ENCODE measurements at places on chromosomes 5 and 9. TPM values are rescaled to one million over a fixed set of nuclear protein-coding genes. Genes with fewer than 3 reads are reported as not detected.

GRCh38 chr9:112434487-112434886, 52.1 kb upstream of the KIAA1958 start:
- DNase-seq = no peak

DNA sequence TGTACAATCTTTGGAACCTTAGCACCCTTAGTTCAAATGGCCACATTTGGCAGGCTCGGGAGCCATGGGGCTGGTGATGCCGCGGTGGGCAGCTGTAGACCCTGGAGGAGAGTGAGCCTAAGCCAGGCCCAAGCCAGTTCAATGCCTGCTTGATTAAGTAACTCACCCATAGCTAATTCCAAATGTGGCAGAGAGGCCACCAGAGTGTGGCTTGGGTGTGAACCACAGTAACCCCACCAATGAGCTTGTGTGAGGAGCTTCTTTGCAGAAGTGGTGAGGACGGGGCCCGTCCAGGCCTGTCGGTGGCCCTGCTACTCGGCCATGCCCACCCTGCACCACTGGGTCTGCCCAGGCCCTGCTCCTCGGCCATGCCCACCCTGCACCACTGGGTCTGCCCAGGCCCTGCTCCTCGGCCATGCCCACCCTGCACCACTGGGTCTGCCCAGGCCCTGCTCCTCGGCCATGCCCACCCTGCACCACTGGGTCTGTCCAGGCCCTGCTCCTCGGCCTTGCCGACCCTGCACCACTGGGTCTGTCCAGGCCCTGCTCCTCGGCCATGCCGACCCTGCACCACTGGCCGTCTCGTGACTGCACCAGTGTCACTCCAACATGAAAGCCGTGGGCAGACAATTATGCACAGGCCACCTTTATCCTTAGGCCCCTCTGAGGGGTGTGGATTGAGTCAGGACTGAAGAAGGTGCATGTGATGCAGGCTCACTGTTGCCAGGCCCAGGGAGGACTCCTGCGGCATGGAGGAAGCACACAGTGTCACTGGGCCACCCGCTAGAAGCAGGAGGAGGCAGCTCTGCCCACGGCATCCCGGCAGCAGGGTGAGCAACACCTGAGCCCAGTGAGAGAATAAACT, 75.4 kb downstream of the MRPL36 start:
- DNase-seq = no peak

SLCO4C1 gene
- total RNA-seq = 30.9 TPM

DNA sequence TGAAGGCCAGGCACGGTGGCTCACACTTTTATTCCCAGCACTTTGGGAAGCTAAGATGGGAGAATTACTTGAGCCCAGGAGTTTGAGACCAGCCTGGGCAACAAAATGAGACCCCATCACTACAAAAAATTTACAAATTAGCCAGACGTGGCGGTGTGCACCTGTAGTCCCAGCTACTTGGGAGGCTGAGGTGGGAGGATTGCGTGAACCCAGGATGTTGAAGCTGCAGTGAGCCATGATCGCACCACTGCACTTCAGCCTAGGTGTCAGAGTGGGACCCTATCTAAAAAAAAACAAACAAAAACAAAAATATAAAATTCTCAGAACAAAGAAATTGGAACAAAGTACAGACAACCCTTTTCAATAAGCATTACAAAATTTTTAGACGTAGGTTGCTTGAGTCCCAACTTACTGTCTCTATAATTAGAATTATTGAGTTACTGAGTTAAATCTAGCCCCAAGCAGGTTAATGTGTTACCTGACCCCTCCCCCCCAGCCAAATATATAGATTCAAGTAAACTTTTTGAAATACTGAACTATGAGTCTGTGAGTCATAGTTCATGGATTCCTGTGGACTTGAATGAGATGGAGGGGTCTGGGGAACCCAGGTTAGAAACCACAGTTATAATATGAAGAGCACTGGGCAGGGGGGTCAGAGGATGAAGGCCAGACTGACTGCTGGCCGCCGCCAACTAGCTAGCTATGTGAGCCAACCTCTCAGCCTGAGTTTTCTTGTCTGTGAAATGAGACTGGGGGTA, 173.1 kb downstream of the AOPEP start:
- no peak for DNase-seq

GRIN1 gene
- not detected for total RNA-seq

- DNase-seq = no peak
These were observed 53.8 kb downstream of the KCNV2 start for GRCh38 chr9:2771087-2771486.

DNA sequence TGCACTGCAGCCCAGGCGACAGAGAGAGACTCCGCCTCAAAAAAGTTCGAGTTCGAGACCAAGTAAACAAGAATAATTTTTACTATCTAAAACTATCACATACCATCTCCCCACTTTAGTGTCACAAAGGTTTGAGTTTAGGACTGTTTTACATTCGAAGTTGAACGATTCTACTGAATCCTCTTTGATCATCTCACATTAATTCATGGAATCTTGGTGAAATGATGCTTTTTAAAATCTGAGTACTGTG, 715 bp upstream of the RPS6 start:
- DNase-seq = peak; percentile 37

DNA sequence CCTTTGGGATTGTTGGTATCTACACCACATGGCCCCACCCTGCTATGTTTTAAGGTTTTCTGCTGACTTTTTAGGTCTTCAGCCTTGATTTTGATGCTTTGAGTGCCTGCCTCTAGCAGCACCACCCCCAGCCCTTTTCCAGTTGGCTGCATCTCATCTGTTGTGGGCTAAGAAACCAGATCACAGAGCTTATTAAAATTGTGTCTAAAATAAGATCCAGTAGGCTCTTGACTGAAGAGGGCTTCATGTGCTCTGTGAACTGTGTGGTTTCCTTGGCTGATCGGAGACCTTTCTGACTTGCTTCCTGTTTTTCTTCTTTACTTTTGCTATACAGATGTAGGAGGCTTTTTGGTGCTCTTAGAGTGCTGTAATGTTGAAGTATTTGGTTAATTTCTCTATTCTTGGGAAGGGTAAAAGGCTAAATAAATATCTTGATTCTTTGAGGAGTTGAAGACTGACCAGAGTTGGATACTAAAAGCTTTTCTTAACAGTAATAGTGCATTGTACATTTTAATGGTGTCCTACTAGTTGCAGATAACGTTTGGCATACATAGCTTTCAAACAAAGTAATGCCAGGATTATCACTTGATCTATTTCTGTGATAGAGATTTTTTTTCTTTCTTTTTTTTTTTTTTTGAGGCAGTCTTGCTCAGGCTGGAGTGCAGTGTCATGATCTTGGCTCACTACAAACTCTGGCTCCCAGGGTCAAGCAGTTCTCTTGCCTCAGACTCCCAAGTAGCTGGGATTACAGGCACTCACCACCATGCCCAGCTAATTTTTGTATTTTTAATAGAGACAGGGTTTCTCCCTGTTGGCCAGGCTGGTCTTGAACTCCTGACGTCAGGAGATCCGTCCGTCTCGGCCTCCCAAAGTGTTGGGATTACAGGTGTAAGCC, 4.5 kb downstream of the UBE2D2 start:
- DNase-seq = peak; percentile 83

DNA sequence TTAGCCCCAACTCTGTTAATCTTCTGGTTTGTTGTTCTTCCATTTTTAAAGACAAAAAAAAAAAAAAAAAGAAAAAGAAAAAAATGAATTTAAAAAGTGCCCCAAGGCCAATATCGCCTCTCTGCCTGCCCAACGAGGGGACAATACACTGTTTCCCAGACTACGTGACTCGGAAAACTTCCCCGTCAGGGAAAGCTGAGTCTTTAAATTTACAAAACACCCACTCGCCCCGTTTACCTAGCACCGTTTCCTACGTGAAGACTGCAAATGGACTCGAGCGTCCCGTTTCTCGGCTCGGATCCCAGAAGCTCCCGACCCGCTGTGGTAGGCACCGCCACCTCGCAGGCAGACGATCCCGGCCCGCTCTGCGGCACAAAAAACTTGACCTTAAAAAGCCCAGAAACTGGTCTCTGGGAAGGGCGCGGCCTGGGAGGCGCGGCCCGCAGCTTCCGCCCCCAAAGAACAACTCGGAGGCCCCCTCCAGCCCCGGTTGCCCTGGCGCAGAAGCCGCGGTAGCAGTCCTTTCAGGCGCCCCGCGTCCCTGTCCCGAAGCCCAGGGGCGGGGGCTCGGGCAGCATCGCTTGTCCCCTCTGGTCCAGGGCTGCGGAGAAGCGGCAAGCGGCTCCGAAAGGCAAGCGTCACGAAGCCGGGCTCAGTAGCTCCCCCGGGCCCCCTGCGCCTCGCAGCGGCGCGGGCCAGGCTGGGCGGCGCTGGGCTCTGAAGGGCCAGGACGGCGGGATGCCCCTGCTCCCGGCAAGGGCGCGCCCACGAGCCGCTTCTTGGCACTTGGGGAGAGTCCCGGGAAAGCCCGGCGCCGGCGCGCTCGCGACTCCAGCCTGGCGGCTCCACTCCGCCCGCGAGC, at the start of gene GCNT4:
TSS of gene GCNT4 (minus strand) at position 367 of the 862 bp plus-strand sequence. CDS start 22,521 bp downstream, outside the sequence.
- peak; percentile 33 for DNase-seq

GRCh38 chr9:114937516-114937915, 7.1 kb upstream of the TNFSF8 start:
- no peak for DNase-seq

GRCh38 chr5:71757590-71758543, 38.8 kb downstream of the CARTPT start:
- DNase-seq = no peak

- DNase-seq = no peak
These were observed 505.6 kb downstream of the MAN2A1 start for GRCh38 chr5:110195288-110195687.

ADRA1B gene
- total RNA-seq = not detected

Measured in natural killer cell (primary cell).